8988T (cell line): ENCODE measurements at places on chromosomes 5 and 9.

DNA sequence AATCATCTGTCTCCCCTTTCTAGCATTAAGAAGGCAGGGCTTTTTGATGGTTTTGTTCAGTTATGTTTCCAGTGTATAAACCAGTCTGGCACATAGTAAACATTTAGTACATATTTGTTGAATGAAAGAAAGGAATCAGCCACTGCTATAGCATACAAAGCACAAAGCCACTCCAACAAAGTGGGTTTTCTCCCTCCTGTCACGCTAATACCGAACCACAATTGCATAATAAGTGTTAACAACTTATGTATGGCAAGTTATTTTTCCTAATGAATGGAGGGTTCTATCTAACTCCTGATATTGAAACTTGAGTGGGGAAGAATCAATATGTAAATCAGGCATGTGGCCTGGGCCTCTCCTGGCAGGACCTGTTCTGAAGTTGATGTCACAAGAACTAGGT lies 53.9 kb downstream of the PRUNE2 start:
- no peak for DNase-seq

- DNase-seq = no peak
Measured at GRCh38 chr9:33125461-33125860, 41.7 kb downstream of the B4GALT1 start.

DNA sequence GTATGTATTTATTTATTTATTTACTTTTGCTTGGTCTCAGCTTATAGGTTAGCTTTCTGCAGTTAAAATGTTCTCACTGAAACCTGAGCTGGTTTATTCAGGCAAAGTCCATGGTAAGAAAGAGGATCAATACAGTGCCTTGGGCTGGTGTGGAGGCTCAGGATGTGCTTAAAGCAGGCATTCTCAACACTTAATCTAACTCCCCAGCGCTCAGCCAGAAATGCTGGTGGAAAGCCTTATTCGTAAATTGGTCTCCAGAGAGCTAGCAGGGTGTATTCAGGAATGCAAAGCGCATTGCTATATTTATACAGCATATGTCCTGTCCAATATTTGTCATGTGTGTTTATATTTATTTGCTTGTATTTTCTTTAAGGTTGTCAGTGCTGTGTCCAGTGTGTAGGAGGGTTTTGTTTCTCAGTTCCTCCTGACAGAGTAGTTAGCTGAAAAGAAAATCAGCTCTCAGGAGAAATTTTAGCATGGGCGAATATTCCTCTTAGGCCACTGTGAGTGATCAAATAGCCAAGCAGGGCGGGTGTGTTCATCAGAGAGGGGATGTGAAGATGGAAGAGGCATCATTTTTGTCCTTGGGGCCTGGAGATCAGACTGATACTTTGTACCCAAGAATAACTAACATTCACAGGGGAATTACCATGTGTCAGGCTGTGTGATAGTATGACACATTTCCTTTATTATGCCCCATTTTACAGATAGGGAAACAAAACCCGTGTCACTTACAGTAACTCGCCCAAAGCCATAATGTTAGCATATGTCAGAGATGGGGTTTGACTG lies 65.8 kb downstream of the DOCK2 start:
- DNase-seq = no peak

GRCh38 chr5:39058178-39058921 lies 15.8 kb downstream of the RICTOR start:
- DNase-seq = no peak

DNA sequence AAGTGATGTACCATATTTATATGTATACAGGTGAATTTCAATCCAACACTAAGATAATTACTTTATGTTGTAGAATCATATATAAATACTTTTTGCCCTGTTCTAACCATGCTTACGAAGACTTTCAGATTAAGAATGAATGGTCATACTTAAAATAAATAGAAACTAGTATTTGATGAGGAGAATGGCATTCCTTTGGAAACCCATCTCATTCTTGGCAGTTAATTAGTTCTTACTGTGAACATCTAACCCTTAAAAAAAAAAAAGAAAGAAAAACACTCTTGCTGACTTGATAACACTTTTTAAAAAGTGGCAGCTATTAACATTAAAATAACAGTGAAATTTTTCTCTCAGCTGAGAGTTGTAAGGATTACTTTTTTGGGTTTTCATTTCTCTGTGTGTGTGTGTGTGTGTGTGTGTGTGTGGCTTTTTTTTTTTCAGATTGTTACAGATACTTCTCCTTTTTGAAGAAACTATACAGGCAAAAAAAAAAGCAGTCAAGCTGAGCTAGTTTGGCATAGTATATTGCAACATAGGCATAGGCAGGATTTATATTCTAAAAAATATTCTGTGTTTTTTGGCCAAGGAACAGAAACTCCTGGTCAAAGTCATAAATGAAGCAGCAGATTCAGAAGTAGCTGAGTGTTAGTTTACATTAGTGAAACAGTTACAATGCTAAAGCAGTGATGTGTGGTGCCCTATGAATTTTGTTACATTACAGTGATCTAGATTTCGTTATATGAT lies 163.5 kb downstream of the CD180 start:
- no peak for DNase-seq

DNA sequence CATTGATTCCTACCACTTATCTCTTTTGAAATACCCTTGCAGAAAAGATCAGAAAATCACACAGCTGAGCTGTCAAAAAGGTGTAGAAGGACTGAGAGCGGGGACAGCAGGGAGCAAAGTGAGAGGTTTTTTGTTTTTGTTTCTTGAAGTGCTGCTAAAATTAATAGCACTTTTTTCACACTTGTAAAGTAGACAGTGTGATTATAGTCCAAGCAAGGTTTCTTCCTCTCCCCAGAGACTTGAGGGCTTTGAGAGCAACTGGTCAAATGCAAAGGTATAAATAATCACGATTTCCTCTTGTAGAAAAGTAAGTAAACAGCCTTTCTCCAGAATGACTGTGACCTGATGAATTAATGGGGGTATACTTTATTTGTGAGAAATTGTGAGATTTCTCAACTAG lies 326.9 kb downstream of the ZNF608 start:
- DNase-seq = no peak

GRCh38 chr9:124688238-124688904 lies 82.7 kb downstream of the NR6A1 start:
- DNase-seq = no peak

GRCh38 chr9:93962561-93963440 lies 7.6 kb upstream of the BARX1 start:
- no peak for DNase-seq

DNA sequence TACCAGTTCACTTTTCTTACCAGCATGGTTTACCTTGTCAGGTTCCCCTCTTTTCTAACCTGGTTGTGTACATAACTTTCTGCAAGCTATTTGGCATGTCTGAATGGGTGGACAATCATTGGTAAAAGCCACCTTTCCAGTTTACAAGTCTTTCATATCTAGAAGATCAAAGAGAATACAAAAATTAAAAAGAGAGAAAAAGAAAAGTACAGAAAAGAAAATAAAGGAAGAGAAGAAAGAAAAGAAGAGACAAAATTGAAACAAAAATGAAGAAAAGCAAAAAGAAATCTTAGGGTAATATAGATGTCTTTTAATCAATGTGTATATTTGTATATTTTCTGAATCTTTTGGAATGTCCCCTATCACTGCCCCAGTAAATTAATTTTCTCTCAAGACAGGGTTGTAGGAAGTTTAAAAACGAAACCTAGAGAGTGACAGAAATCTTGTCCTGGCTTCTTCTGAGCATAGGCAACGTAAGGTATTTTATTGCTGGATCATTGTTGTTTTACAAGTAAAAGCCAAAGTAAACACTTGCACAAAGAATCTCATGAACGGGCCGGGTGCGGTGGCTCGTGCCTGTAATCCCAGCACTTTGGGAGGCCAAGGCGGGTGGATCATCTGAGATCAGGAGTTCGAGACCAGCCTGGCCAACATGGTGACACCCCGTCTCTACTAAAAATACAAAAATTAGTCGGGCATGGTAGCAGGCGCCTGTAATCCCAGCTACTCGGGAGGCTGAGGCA lies 98.7 kb upstream of the IFNE start:
- DNase-seq = no peak

- DNase-seq = no peak
Measured at GRCh38 chr5:170483701-170484458, 19.9 kb upstream of the KCNIP1 start.

GRCh38 chr9:92666236-92666635 lies 3.7 kb downstream of the IPPK start:
- no peak for DNase-seq

- no peak for DNase-seq
Measured at GRCh38 chr9:137268538-137269201, 8.9 kb upstream of the TOR4A start.

DNA sequence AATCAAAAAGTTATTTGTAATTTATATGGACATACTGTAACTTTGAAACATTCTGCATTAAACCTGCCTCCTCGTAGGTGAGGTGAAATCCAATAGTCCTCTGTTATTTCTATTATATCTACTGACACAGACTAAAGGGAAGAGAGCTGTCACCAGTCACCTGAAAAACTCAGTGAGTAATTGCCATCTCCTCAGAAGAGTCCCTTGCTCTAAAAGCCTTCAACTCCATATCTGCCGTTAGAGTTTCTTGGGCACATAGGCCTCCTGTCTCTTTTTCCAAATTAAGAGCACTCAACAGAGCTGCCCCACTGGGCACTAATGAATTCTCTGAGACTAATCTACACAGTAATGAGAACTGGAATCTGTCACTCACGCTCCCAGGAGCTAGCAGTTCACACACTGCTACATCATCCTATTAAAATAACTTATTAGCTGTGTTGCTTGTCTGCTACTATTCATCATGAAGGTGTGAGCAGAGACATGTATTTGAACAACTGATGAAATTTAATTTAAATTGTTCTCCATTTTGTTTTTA lies 67.3 kb upstream of the VCAN start:
- DNase-seq = no peak

- DNase-seq = no peak
Measured at GRCh38 chr5:135218790-135219568, 180.1 kb downstream of the MACROH2A1 start.
